ENCODE measurements at places on chromosomes 1 and 21.

GRCh38 chr1:3003941-3004270, 17.4 kb upstream of the ACTRT2 start:
- peak; percentile 15 for DNase-seq

GRCh38 chr1:65703853-65704252, 88.8 kb upstream of the PDE4B start:
- DNase-seq: no peak

GRCh38 chr21:43611598-43612369, 47.5 kb downstream of the HSF2BP start:
- peak; percentile 84 for DNase-seq

DNA sequence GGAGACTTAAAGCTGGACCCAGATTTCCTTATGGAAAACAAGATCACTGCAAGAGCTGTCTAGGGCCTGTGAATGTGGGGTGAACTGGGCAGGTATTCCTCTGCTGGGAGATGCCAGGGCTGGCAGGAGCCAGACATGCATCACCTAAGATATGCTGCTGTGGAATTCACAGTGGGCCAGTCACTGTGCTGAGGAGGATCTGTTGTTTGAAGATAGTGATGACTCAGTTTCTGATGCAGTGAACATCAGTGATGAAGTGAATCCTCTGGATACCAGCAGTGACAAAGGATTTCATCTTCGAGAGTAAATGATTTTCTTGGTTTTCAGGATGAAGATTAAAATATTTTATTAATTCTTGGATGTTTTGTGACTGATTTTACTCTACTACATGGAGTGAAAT, 29.9 kb upstream of the CAMSAP2 start:
- no peak for DNase-seq

GRCh38 chr1:230197644-230198567, 130.9 kb downstream of the GALNT2 start:
- DNase-seq: no peak

DNA sequence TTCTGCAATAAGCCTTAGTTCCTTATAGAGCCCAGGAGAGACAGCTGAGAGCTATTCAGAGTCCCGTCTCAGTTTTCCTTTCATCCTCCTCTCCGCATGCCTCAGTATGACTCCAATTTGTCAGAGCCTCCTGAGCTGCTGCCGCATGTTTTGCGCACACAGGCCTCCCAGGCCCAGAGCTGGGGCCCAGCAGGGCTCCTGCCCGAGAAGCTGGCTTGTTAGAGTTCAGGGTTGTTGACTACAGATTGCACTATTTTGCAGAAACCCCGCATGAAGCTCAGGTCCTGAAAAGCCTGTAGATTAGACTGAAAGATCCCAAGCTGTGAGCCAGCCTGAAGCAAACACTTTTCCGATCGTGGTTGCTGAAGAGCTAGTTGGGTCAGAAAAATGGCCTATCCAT, 51.5 kb downstream of the IGSF5 start:
- no peak for DNase-seq

DNA sequence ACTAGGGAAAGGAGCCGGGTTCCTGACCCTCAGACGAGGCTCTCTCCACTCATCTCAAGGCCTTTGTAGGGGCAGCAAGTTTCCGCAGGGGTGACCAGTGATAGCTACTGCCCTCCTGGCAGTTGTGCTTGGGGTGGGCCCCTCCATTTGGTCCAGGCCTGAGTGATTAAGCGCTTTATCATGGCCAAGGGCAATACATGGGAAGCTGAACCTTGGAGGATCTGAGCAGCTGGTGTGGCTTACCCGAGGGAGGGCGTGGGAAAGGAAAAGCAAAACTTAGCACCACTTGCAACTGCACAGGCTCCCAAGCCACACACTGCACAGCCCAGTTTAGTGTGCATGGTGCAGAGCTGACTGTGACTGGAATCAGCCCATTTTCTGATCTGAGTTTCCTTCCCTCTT, 47.8 kb downstream of the GADD45A start:
- DNase-seq: no peak

GRCh38 chr1:95991787-95992520, 729.6 kb upstream of the PTBP2 start:
- DNase-seq: no peak

Data from tibial artery (tissue), 4 donors.